ENCODE measurements at places on chromosomes 4 and X.

DNA sequence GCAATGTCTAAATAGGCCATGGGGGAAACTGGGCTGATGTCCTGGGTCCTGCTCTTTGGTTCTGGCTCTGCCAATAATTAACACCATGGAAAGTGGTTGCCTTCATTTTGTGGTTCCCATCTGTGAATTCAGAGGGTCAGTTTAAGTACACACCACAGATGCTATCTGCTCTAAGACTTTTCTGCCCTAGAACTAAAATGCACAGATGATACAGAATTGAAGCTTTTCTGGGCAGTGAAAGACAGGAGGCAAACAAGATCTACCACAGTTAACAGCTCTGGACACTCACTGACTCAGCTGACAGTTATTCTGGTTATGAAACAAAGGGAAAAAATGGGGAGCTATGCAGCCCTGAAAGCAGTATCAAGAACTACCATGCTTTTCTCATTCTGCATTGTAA lies 37.3 kb downstream of the APBB2 start:
- DNase-seq = no peak

DNA sequence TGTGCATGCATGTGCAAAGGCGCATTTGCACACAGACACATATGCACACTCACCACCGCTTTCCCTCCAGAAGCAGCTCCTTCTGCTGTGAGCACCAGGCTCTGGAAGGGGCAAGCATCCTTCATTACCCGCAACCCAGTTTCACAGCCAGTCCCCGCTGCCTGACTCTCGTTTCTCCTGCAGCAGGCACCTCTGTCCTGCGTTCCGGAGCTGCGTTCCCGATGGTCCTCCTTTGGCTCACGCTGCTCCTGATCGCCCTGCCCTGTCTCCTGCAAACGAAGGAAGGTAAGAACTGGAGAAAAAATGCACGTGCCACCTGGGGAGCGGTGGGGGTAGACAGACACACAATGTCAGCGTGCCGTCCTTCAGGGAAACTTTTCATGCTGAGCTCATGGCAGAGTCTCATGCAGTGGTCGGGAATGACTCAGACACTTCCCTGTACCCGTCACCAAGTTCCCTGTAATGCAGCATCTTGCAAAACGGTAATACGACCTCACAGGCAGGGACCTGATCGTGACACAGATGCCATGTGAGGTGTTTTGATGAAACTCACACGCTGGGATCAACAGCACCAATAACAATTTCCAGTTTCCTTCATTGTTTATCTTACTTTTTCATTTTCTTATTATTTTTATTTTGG lies 5.1 kb downstream of the IL3RA start:
- no peak for DNase-seq

DNA sequence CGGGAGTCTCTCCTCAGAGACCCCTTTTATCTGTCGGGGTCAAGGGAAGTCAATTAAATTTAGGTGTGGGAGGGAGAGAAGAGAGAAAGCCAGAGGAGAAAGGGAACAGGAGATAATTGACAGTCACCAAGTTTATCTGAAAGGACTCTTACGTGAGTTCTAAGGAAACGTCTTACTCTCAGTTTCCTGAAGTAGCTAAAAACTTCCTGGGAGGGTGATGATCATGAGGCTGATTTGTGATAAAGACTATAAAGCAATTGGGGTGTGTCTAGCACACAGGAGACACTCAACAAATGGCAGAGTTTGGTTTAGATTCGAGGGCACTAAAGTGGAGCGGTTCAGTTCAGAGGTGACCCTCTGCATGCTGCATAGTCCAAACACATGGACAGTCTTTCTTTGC lies 254.1 kb downstream of the FBXW7 start:
- no peak for DNase-seq

DNA sequence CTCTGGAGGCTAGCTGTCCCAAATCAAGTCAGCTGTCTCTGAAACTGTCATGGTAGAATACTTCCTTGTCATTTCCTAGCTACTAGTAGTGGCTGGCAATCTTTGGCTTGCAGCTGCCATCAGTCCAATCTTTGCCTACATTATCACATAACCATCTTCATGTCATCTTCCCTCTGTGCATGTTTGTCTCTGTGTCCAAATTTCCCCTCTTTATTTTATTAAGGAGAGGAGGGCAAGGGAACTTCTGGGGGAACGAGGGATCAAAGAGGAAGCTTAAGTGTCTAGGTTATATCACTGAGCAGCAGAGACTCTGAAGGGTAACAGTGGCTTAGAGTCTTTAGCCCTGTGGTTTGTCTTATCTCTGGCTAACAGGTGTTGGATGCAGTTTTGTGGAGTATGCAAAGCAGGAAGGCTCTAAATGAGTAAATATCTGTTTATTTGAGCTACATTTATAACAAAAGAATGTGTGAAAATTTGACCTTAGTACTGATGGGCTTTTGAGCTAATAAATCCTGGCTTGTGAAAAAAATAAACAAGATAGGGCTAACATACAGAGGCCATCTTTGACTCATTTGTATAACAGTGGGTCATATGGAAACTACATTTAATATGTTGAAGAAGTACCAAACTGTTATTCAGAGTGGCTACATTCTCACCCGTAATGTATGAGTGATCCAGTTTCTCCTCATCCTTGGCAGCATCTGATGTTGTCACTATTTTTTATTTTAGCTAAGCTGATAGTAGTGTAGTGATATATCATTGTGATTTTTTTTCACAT lies 49.4 kb upstream of the ENOX2 start:
- DNase-seq = no peak

DNA sequence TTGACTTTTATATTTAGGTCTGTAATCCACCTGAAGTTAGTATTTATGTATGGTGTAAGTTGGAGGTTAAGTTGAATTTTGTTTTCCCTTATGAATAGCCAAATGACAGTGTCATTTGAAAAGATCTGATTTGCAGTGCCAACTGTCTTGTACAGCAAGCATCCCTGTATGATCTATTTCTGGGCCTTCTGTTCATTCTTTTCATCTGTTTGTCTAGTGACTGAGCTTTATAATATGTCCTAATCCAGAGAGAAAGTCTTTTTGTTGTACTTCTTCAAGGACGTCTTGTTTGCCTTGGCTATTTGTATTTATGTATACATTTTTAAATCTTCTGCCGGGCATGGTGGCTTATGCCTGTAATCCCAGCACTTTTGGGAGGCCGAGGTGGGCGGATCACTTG lies 39.6 kb downstream of the CDKL5 start:
- DNase-seq = no peak

DNA sequence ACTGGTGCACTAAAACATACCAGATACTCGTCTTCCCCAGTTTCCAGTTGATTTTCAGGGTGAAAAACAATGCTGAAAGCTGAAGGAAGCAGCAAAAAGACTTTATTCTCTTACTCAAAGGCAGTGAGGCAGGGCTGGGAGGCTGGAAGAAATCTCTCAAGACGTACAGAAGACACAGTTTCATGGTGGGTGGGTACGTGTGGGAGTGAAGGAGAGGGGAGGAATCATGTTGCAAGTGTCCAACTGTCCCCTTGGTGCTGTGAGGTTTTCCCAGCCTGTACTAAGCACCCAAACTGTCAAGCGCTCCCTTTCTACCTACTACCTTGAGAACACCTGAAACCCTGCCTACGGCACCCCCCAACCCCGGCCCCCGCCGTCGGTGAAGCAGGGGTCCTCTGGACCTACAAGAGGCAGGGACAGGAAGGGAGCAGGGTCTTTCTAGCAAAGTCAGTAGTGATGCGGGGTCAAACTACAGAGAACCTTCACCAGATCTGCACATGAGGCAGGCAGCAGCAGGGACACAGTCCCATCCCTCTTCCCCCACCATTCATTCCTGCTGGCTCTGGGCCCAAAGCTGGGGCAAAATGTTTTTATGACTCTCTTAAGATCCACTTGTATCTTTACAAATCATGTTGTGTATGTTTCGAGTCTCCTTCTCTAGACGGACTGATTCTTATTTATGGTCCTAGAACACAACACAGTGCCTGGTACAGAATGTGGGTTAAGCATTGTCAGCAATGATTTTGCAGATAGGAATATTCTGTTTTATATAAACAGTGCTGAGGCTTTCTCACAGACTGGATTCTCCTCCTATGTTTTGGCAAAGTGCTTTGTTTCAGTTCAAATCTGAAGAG lies 2.4 kb upstream of the SETD7 start:
- no peak for DNase-seq

DNA sequence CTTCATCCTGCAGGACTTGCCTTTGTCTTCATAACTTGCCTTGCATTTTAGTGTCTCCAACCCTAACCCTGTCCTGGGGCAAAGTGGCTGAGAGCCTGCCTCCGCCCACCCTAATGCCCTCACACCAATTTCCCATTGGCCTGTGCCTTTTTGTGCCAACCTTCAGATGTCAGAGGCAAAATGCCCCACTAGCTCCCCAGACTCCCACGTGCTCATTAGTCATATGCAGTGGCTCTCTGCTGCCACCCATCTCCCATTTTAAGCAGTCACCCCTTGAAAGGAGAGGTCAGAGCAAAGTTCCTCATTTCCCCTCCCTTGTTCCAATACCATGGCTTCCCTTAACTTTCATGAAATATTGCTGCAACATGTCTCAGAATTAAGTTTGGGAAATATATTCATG lies 74.8 kb upstream of the PASD1 start:
- DNase-seq = no peak

- DNase-seq = no peak
Observed at GRCh38 chr4:95220205-95221175, 328.3 kb downstream of the UNC5C start.

- no peak for DNase-seq
Observed at GRCh38 chrX:42778096-42778495, at the start of gene PPP1R2C. Gene PPP1R2C (minus strand): TSS chrX:42778163. CDS start chrX:42778079, 84 bp downstream.

DNA sequence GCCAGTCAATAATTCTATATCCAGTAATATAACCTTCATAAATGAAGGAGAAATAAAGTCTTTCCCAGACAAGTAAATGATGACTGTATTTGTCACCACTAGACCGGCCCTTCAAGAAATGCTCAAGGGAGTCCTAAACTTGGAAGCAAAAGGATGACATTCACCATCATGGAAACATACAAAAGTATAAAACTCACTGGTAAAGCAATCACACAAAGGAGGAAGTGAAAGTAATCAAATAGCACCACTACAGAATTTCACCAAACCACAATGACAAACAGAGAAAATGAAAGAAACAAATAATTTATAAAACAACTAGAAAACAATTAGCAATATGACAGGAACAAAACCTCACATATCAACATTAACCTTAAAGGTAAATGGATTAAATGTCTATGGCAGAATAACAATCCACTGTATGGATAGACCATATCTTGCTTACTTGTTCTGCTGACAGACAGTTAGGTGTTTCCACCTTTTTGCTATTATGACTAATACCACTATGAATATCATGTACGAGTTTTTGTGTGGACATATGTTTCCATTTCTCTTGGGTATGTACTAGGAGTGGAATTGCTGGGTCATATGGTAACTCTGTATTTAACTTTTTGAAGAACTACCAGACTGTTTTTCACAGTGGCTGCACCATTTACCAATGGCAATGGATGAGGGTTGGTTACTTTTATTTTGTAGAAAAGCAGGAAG lies 44.9 kb downstream of the NAT8L start:
- no peak for DNase-seq

GRCh38 chr4:152462695-152463094 lies 73.2 kb downstream of the FBXW7 start:
- DNase-seq = no peak

DNA sequence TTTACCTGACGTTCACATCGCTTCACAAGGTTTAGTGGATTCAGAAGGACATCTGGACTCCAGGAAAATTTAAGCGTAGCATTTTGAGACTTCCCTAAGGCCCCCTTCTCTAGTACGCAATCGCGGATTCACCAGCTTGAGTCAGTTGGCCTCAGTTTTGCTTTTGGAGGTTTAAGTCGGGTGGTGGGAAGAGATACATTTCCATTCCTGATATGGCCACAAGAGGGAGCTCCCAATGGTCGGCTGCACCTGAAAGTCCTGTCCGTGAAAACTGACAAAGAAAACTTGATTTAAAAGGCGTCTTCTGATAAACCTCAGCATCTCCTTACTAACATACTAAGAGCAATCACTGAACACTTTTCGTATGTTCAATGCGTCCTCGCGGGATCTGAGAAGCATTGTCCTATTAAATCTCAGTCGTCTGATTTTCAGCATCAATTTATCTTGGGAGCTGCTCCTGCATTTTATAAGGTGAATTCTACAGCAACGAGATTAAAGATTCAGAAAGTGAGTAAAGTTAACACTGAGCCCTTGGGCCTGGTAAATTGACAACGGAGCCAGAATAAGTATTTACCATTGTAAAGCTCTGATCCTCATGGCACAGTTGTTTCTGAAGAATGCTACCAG lies 50.6 kb downstream of the LGI2 start:
- DNase-seq = peak; percentile 42

DNA sequence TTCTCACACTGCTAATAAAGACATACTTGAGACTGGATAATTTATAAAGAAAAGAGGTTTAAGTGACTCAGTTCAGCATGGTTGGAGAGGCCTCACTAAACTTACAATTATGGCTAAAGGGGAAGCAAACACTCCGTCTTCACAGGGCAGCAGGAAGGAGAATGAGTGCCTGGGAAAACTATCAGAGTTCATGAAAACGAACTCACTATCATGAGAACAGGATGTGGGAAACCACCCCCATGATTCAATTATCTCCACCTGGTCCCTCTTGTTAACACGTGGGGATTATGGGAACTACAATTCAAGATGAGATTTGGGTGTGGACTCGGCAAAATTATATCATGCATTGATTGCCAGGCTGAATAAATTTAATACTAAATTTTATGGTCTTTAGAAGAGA lies 592.7 kb downstream of the GRXCR1 start:
- DNase-seq = no peak

DNA sequence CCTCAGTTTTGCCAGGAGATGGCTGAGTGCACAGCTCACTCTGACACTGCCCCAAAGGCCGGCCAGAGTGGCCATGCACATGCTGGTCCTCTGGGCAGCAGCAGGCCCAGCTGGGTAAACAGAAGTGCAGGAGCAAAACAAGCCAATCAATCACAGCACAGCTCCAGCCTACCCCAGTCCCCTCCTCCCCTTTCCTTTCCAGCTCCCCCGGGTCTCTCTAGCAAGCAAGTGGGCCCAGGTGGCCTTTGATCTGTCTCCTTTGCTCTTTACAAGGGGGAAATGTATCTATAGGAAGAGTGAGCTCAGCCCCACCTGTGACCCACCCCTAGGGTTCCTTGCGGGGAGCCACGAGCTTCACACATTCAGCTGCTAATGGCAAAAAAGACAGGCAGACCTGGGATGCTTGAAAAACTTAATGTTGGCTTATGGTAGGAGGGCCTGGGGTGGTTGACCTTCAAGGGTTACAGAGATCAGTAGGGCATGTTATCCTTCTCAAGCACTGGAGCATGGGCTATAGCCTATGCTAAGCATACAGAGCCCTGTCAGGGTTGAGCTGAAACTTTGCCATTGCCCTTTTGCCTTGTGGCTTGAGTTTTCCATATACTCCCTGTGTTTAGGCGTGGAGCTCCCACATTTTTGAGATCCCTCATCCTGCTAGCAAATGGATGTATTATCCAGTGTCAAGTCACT lies 57.8 kb upstream of the PLAC1 start:
- peak; percentile 14 for DNase-seq

All from NCI-H1436 (cell line).